ENCODE measurements at places on chromosomes 5 and 9. TPM values are rescaled to one million over a fixed set of nuclear protein-coding genes. Genes with fewer than 3 reads are reported as not detected.

DNA sequence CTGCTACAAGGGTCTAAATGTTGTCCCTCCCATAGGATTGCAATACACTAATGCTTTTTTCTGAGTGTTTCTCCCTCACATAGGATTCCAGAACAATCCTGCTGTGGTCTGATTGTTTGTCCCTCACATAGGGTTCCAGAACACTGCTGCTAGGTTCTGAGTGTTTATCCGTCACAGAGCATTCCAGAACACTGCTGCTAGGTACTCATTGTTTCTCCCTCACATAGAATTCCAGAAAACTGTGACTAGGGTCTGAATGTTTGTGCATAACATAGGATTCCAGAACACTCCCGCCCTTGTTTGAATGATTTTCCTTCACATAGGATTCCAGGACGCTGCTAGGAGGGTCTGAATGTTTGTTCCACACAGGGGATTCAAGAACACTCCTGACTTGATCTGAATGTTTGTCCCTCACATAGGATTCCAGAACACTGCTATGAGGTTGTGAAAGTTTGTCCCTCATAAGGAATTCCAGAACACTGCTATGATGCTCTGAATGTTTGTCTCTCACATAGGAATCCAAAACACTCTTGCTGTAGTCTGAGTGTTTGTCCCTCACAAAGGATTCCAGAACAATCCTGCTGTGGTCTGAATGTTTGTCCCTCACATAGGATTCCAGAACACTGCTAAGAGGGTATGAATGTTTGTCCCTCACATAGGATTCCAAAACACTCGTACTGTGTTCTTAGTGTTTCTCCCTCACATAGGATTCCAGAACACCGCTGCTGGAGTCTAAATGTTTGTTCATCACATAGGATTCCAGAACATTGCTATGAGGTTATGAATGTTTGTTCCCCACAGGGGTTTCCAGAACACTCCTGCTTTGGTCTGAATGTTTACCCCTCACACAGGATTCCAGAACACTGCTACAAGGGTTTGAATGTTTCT, 213.5 kb downstream of the FOXD4L6 start:
- H3K27ac ChIP-seq = no peak overlapping the region
- H3K27me3 ChIP-seq = no peaks in the 10 kb centered on the region
- no peaks in the 10 kb centered on the region for H3K4me1 ChIP-seq
- H3K4me3 ChIP-seq = no peak overlapping the region

- H3K4me1 ChIP-seq = peaks cover 7% of the 10 kb centered on the region
- H3K36me3 ChIP-seq = peaks cover 15% of the 10 kb centered on the region
- no peak overlapping the region for H3K27ac ChIP-seq
- no peak overlapping the region for H3K4me3 ChIP-seq
- no peaks in the 10 kb centered on the region for H3K27me3 ChIP-seq
- DNase-seq = no peak
These were observed 119.8 kb downstream of the SSBP2 start for GRCh38 chr5:81631124-81631523.

- no peak overlapping the region for H3K4me3 ChIP-seq
- peaks cover 7% of the 10 kb centered on the region for H3K4me1 ChIP-seq
- H3K27me3 ChIP-seq = no peaks in the 10 kb centered on the region
- H3K36me3 ChIP-seq = no peaks in the 10 kb centered on the region
These were observed 15.3 kb downstream of the PLPP7 start for GRCh38 chr9:131304676-131305355.

DNA sequence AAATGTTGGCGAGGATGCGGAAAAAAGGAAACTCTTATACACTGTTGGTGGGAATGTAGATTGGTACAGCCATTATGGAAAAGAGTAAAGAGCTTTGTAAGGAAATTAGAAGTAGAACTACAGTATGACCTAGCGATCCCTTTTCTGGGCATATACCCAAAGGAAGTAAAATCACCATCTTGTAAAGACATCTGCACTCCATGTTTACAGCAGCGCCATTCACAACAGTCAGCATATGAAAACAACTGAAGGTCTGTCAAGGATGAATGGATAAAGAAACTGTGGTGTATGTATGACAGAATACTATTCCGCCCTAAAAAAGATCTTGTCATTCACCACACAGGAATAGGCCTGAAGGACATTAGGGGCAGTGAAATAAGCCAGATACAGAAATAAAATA, 27.7 kb upstream of the SLC25A51 start:
- no peak overlapping the region for H3K27ac ChIP-seq
- DNase-seq = no peak
- peaks cover 5% of the 10 kb centered on the region for H3K4me1 ChIP-seq
- H3K4me3 ChIP-seq = no peak overlapping the region

DNA sequence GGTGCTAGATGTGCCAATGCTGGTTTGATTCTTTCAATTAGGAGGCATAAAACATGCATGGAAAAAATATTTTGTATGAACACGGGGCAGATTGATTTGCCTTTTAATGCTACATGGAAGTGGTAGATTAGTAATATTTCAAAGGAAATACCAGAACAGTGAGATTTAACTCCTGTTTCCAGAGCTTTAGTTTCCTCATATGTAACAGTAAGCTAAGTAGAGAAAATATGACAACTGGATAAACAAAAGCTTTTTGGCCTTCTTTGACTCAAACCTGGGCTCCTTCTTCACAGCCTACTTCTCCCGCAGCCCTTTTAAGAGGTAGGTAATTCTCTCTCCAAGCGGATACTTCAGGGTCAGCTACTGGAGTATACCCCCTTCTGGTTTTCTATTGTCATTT, 254.2 kb upstream of the TRPC7 start:
- no peak overlapping the region for H3K27ac ChIP-seq
- H3K27me3 ChIP-seq = no peaks in the 10 kb centered on the region
- no peak for DNase-seq
- no peak overlapping the region for H3K4me3 ChIP-seq
- no peaks in the 10 kb centered on the region for H3K36me3 ChIP-seq
- no peaks in the 10 kb centered on the region for H3K4me1 ChIP-seq

DNA sequence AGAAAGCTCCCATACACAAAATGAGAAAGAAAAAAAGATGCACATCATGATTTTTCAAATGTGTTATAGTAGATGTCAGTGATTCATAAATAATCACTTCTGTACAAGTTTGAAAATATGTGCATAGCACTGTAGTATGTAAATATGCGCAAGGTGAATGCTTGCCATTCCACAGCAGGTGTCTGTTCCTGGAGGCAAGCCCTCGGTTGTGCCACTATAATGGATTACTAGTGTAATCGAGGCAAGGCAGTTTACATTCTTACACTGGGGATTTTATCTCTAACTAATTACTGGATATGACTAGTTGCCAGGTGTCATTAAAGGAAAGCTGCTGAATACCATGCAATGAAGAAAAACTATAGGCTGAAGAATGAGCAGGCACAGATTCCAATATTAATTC, 93.6 kb downstream of the ARHGEF28 start:
- H3K36me3 ChIP-seq = no peaks in the 10 kb centered on the region
- no peak overlapping the region for H3K27ac ChIP-seq
- DNase-seq = no peak
- no peak overlapping the region for H3K4me3 ChIP-seq
- H3K4me1 ChIP-seq = no peaks in the 10 kb centered on the region

DNA sequence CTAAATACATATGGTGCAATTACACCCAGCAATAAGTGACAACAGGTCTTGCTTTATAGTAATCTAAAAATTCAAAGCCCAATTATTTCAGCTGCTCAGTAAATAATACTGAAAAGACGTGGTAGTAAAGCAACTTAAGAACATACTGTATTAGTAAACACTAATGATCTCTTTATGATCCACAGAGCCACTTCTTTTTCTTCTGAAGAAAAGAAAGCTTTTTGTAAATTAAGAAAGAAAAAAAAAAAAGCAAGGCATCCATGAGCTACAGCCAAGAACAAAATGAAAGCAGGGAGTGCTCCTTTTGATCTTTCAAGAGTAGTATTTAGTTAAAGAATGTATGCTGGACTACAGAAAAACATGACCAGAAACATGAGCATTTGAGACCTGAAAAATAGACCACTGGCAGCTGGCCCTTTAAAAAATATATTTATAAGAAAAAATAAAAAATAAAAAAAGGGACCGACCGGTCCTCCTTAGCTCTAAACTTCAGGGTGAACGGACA, 348.7 kb downstream of the GLIS3 start:
- H3K36me3 ChIP-seq = no peaks in the 10 kb centered on the region
- no peak for DNase-seq
- H3K4me1 ChIP-seq = peaks cover 24% of the 10 kb centered on the region
- H3K27me3 ChIP-seq = no peaks in the 10 kb centered on the region
- no peak overlapping the region for H3K27ac ChIP-seq
- H3K4me3 ChIP-seq = no peak overlapping the region

- no peak overlapping the region for H3K4me3 ChIP-seq
- H3K27ac ChIP-seq = no peak overlapping the region
- no peaks in the 10 kb centered on the region for H3K27me3 ChIP-seq
- H3K4me1 ChIP-seq = no peaks in the 10 kb centered on the region
These were observed 23.6 kb downstream of the OR2V2 start for GRCh38 chr5:181170996-181171395.

GRCh38 chr5:6436715-6437331, 11.8 kb upstream of the UBE2QL1 start:
- H3K4me3 ChIP-seq = no peak overlapping the region
- H3K36me3 ChIP-seq = no peaks in the 10 kb centered on the region
- H3K4me1 ChIP-seq = no peaks in the 10 kb centered on the region
- H3K27ac ChIP-seq = no peak overlapping the region
- H3K27me3 ChIP-seq = no peaks in the 10 kb centered on the region

- no peaks in the 10 kb centered on the region for H3K27me3 ChIP-seq
- H3K4me3 ChIP-seq = no peak overlapping the region
- no peaks in the 10 kb centered on the region for H3K4me1 ChIP-seq
- no peak overlapping the region for H3K27ac ChIP-seq
- DNase-seq = no peak
These were observed 675.5 kb downstream of the HTR1A start for GRCh38 chr5:63286724-63287123.

- H3K36me3 ChIP-seq = peaks cover 4% of the 10 kb centered on the region
- H3K27ac ChIP-seq = no peak overlapping the region
- DNase-seq = no peak
- no peaks in the 10 kb centered on the region for H3K27me3 ChIP-seq
- H3K4me1 ChIP-seq = no peaks in the 10 kb centered on the region
These were observed 1.3 kb downstream of the PHYHD1 start for GRCh38 chr9:128921881-128922763.

DNA sequence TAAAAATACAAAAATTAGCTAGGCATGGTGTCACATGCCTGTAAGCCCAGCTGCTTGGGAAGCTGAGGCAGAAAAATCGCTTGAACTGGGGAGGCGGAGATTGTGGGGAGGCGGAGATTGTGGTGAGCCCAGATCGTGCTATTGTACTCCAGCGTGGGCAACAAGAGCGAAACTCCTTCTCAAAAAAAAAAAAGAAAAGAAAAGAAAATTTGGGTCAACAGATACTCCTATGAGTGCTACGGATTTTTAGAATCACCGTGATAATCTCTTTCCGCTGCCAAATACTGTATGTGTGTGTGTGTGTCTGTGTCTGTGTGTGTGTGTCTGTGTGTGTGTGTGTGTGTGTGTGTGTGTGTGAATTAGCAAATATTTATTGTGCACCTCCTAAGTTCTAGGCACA, 64.4 kb downstream of the ARRDC3 start:
- no peaks in the 10 kb centered on the region for H3K36me3 ChIP-seq
- H3K27me3 ChIP-seq = no peaks in the 10 kb centered on the region
- H3K4me1 ChIP-seq = peaks cover 8% of the 10 kb centered on the region
- no peak overlapping the region for H3K27ac ChIP-seq
- H3K4me3 ChIP-seq = no peak overlapping the region
- DNase-seq = no peak

DNA sequence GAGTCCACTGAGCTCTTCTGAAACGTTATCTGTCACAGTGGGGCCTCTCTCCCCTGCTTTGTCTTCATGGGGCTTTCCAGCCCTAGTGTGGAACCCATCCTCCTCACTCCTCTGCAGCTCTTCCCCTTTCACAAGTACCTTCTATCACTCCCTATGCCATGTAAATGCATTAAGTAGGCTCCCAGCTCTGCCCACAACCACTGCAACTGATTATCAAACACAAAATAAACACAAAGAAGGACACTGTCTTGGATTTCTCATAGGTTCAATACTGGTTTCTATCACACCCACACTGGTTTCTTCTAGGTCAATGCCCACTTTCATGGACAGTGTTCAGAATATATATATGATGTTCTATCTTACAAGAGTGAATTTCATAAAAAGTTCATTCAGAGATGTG, 139.4 kb downstream of the GNAQ start:
- H3K36me3 ChIP-seq = no peaks in the 10 kb centered on the region
- H3K4me1 ChIP-seq = peaks cover 9% of the 10 kb centered on the region
- no peak overlapping the region for H3K4me3 ChIP-seq

DNA sequence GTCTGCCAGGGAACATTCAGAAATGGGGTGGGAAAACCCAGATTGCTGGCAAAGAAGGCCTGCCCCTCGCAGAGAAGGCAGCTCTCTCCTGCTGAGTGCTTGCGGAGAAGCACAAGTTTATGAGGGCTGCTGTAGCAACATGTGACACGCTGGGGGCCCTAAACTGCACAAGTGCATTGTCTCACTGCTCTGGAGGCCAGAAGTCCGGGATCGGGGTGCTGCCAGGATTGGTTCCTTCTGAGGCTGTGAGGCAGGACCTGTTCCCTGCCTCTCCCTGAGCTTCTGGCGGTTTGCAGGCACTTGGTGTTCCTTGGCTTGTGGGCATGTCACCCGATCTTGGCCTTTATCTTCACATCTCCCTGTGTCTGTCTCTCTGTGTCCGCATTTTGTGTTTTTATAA, 75.6 kb upstream of the NEURL1B start:
- peaks cover 44% of the 10 kb centered on the region for H3K27me3 ChIP-seq
- H3K4me3 ChIP-seq = no peak overlapping the region
- H3K4me1 ChIP-seq = peaks cover 4% of the 10 kb centered on the region

DNA sequence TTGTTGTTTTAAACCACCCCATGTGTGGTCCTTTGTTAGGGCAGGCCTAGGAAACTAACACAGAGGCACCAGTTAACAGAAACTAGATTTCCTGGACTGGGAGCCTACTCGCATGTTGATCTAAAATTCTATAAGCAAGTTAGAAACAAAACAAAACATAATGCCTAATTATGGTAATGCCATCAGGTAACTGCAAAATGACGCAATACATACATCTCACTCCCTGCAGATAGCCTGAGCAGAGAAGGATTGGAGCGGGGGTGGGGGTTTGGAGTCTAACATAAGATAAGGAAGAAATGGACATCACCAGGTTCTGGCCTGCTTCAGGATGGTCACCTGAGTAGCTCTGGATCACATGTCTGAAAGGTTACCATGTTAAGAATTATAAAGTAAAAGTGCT, 113.4 kb upstream of the CTSL start:
- H3K4me1 ChIP-seq = peaks cover 4% of the 10 kb centered on the region
- no peak for DNase-seq
- H3K36me3 ChIP-seq = no peaks in the 10 kb centered on the region
- H3K27ac ChIP-seq = no peak overlapping the region
- H3K27me3 ChIP-seq = no peaks in the 10 kb centered on the region
- no peak overlapping the region for H3K4me3 ChIP-seq

- no peaks in the 10 kb centered on the region for H3K4me1 ChIP-seq
- H3K27ac ChIP-seq = peak overlapping the region; percentile 24
- no peak overlapping the region for H3K4me3 ChIP-seq
- no peak for DNase-seq
- no peaks in the 10 kb centered on the region for H3K27me3 ChIP-seq
These were observed 308.1 kb upstream of the MPDZ start for GRCh38 chr9:13587571-13587970.

The LECT2 gene
- polyA plus RNA-seq = 0.60 TPM

The SLC34A1 gene
- 0.03 TPM for polyA plus RNA-seq

The GADD45G gene
- polyA plus RNA-seq = 1.3 TPM

The TTC33 gene
- polyA plus RNA-seq = 3.3 TPM

The PDCD1LG2 gene
- 19.4 TPM for polyA plus RNA-seq

The IZUMO3 gene
- polyA plus RNA-seq = not detected

The FAXDC2 gene
- 8.4 TPM for polyA plus RNA-seq

The ORM2 gene
- not detected for polyA plus RNA-seq

The DPH7 gene
- polyA plus RNA-seq = 84.3 TPM

The GABRA6 gene
- polyA plus RNA-seq = 0.10 TPM

The PDGFRB gene
- polyA plus RNA-seq = 32.1 TPM
